ENCODE measurements at places on chromosomes 13 and 19.

DNA sequence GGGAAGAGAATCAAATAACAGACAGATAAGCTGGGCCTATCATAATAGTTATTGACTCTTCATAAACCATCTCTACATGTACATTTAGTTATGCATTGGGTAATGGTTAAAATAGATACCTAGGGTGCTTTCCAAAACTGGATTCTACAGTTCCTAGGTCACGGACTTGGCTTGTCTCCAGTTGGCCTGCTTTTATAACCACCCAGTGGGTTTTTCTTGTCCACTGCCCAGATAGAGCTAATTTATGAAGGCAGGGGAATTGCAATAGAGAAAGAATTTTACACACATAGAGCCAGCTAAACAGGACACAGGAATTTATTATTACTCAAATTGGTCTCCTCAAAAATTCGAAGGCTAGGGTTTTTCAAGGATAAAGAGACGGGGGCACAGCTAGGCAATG lies 97.3 kb downstream of the FAM216B start:
- no peaks in the 10 kb centered on the region for H3K36me3 ChIP-seq
- H3K27me3 ChIP-seq = no peaks in the 10 kb centered on the region
- H3K27ac ChIP-seq = no peak overlapping the region
- H3K4me3 ChIP-seq = no peak overlapping the region
- H3K4me1 ChIP-seq = no peaks in the 10 kb centered on the region
- DNase-seq = no peak

- DNase-seq = no peak
- H3K27me3 ChIP-seq = no peaks in the 10 kb centered on the region
- H3K36me3 ChIP-seq = no peaks in the 10 kb centered on the region
- no peak overlapping the region for H3K4me3 ChIP-seq
- H3K4me1 ChIP-seq = no peaks in the 10 kb centered on the region
Observed at GRCh38 chr13:60170414-60170813, 6.7 kb upstream of the DIAPH3 start.

GRCh38 chr13:99371956-99372355 lies 64.8 kb upstream of the GPR183 start:
- no peak for DNase-seq
- no peaks in the 10 kb centered on the region for H3K27me3 ChIP-seq
- no peak overlapping the region for H3K4me3 ChIP-seq
- H3K27ac ChIP-seq = no peak overlapping the region
- no peaks in the 10 kb centered on the region for H3K4me1 ChIP-seq

GRCh38 chr13:105220881-105221280 lies 1314.6 kb downstream of the EFNB2 start:
- no peak overlapping the region for H3K27ac ChIP-seq
- no peaks in the 10 kb centered on the region for H3K36me3 ChIP-seq
- H3K4me3 ChIP-seq = no peak overlapping the region
- DNase-seq = no peak
- H3K27me3 ChIP-seq = no peaks in the 10 kb centered on the region

DNA sequence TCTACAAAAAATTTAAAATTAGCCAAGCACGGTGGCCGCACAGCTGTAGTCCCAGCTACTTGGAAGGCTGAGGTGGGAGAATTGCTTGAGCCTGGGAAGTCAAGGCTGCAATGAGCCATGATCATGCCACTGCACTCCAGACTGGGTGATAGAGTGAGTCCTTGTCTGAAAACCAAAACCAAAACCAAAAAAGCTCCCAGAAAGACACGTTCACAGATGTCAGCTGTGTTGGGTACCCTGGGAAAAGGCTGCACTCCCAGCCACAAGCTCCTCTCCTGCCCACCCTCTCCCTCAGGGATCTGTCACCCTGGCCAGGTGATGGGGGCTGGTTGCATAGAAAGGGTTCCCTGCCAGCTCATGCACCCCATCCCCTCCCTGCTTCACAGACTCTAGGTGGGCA lies 53.3 kb downstream of the RNF6 start:
- H3K27ac ChIP-seq = no peak overlapping the region
- H3K36me3 ChIP-seq = no peaks in the 10 kb centered on the region
- no peak overlapping the region for H3K4me3 ChIP-seq
- no peaks in the 10 kb centered on the region for H3K27me3 ChIP-seq
- no peaks in the 10 kb centered on the region for H3K4me1 ChIP-seq

DNA sequence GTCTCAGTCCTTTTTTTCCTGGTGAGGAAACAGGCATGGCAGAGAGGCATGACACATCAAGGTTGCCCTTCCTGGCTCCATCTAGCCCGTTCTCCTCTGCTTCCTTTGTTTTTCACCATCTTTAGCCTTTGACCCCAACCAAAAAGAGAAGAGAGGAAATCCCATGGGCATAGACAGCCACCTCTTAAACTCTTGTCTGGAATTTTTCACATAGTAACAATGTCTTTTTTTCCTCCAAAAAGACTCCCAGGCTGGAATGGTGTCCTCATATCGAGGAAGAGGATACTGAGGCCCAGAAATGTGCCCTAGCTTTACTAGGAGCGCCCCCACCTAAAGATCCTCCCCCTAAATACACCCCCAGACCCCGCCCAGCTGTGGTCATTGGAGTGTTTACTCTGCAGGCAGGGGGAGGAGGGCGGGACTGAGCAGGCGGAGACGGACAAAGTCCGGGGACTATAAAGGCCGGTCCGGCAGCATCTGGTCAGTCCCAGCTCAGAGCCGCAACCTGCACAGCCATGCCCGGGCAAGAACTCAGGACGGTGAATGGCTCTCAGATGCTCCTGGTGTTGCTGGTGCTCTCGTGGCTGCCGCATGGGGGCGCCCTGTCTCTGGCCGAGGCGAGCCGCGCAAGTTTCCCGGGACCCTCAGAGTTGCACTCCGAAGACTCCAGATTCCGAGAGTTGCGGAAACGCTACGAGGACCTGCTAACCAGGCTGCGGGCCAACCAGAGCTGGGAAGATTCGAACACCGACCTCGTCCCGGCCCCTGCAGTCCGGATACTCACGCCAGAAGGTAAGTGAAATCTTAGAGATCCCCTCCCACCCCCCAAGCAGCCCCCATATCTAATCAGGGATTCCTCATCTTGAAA lies at the start of gene GDF15:
TSS of gene GDF15 (plus strand) at position 484 of the 868 bp plus-strand sequence. CDS start at position 516, 32 bp downstream.
- peak within 1 kb of the TSS; percentile 47 for H3K4me3 ChIP-seq
- no peaks in the 10 kb centered on the region for H3K36me3 ChIP-seq
- H3K4me1 ChIP-seq = peaks cover 43% of the 10 kb centered on the region
- H3K27ac ChIP-seq = peak within 1 kb of the TSS; percentile 84
- peak; percentile 96 for DNase-seq
- peaks cover 25% of the 10 kb centered on the region for H3K27me3 ChIP-seq

- no peak for DNase-seq
- no peaks in the 10 kb centered on the region for H3K36me3 ChIP-seq
- no peak overlapping the region for H3K4me3 ChIP-seq
- no peak overlapping the region for H3K27ac ChIP-seq
- no peaks in the 10 kb centered on the region for H3K27me3 ChIP-seq
Observed at GRCh38 chr13:51518827-51519226, 65.4 kb upstream of the WDFY2 start.

GRCh38 chr13:28094306-28094705 lies 6.1 kb downstream of the FLT3 start:
- no peak for DNase-seq
- H3K36me3 ChIP-seq = no peaks in the 10 kb centered on the region
- H3K27me3 ChIP-seq = peaks cover 18% of the 10 kb centered on the region

DNA sequence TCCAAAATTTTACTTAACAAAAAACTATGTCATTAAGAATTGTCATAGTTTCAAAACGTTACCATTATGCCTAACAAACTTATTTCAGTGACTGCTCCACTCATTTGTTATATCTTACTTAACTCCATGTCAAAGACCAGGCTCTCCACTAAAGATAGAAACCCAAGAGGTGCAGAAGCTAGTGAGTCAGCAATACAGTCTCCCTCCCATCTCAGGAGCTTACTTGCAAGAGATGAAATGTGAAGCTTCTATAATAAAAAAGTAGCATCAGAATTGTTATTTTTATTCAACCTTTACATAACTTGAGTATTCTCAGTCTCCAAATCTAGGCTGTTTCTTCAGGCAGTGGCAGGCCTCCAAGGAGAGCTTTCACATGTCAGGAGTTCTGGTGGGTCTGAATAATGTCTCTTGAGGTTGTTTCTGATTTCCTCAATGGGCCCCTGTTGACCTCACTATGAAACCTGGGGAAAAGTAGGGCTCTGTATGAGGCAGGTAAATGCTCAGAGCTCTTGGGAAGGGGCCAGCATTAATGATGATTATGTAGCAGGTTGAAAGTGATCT lies 242.0 kb downstream of the NDFIP2 start:
- no peaks in the 10 kb centered on the region for H3K36me3 ChIP-seq
- DNase-seq = peak; percentile 20
- peaks cover 18% of the 10 kb centered on the region for H3K4me1 ChIP-seq

DNA sequence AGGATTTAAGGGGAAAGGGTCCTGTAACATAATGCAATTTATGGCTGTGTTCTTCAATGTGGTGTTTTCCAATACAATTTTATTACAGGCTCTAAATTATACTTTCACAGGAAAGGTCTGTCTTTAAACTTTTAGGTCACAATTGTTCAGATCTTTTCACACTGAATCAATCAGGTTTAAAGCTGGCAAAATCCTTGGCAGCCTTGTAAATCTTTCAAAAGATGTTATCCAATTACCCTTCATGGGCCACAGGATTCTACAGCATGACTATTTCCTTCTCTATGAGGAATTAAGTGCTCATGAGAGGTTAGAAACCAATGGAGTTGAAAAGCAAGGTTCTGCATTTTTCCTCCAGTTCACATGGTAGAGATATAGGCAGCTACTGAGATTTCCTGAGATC lies 211.5 kb upstream of the MIR17HG start:
- no peak overlapping the region for H3K4me3 ChIP-seq
- H3K27ac ChIP-seq = no peak overlapping the region
- H3K36me3 ChIP-seq = no peaks in the 10 kb centered on the region

DNA sequence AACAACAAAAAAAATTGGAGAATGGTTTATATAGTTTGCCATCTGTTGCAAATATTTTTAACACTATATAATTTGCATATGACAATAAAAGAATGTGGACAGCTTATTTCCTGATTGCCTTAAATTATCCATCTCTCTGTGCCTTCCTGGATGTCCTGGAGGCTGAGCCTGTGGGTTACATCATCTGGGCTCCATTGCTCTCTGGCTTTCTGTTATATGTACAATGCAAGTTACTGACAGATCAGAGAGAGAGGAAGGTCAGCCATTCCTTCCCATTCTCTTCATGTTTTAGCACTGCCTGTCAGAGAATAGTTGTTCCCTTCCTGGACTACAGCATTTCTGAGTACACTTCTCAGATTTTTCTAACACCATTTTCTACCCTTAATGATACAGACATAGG lies 758.3 kb upstream of the PCDH20 start:
- no peaks in the 10 kb centered on the region for H3K27me3 ChIP-seq
- H3K4me1 ChIP-seq = no peaks in the 10 kb centered on the region
- H3K36me3 ChIP-seq = no peaks in the 10 kb centered on the region
- no peak for DNase-seq

DNA sequence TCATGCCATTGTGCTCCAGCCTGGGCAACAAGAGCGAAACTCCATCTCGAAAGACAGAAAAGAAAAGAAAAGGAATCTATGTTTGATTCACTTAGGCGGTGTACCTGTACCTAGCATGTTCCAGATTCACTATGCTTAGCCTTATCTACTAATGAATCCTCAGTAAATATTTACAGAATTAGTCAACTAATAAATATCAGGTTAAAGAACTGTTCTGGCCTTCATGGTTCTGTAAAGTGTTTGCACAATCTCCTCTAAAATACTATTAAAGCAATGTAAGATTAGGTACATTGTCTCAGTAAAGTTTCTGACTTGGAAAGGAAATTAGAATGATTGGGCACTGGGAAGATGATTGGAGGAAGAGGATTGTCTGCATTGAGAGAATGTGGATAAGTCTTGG lies 2770.4 kb downstream of the PCDH9 start:
- H3K27me3 ChIP-seq = no peaks in the 10 kb centered on the region
- H3K27ac ChIP-seq = no peak overlapping the region
- H3K4me3 ChIP-seq = no peak overlapping the region
- no peaks in the 10 kb centered on the region for H3K36me3 ChIP-seq
- no peaks in the 10 kb centered on the region for H3K4me1 ChIP-seq
- DNase-seq = no peak

DNA sequence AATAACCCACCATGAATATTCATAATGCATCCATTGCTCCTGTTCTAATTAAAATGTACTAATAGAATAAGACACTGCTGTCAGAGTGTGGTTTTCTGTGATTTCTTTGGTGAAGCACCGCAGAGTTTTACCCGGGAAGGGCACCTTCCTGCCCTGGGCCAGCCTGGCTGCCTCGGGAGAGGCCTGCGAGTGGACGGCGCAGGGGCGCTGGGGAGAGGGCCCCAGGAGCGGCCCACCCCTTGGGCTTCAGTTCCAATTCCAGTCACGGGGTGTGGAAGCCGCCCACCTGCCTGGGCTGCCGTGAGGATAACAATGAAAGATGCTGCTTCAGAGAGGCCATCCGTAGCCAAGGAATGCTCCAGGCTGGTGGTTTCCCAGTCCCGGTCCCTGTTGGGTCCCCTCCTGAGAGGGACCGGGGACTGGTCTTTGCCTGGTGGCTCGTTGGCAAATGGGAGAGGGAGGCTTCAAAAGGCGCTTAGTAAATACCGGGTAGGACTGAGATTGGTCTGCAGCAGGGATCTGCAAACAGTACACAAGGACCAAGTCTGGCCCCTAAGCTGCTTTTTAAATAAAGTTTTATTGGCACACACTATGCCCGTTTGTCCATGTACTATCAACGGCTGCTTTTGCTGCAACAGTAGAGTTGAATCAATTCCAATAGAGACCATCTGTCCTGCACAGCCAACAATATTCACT lies 18.0 kb downstream of the TCF3 start:
- H3K36me3 ChIP-seq = peaks cover 89% of the 10 kb centered on the region
- no peak for DNase-seq
- H3K4me1 ChIP-seq = no peaks in the 10 kb centered on the region

GRCh38 chr19:3669947-3670795 lies 30.1 kb downstream of the PIP5K1C start:
- DNase-seq = peak; percentile 31
- H3K27me3 ChIP-seq = no peaks in the 10 kb centered on the region
- H3K27ac ChIP-seq = peak overlapping the region; percentile 95
- H3K36me3 ChIP-seq = peaks cover 17% of the 10 kb centered on the region
- H3K4me1 ChIP-seq = peaks cover 87% of the 10 kb centered on the region
- peak overlapping the region; percentile 39 for H3K4me3 ChIP-seq

DNA sequence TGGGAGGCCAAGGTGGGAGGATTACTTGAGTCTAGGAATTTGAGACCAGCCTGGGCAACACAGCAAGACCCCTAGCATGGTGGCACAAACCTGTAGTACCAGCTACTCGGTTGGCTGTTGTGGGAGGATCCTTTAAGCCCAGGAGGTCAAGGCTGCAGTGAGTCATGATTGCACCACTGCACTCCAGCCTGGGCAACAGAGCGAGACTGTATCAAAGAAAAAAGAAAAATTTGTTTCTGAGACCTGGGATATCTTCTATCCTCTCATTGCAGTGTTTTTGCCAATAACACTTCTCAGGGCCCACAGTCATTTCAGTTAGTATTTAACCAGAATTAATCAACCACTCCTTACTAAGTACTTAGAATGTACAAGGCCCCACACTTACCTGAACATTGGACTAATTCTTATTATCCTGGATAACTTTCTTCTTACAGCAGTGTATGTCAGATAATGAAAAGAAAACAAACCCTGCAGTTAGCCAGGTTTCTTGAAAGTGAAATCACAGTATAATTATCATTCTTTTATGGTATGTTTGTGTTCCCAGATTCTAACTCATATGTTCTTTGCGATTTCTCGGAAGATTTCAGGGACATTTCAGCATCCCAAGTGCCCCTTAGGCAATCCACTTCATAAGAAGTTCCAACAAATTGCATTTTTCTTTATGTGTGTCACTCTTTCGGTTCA lies 75.6 kb upstream of the KLF5 start:
- no peaks in the 10 kb centered on the region for H3K4me1 ChIP-seq
- H3K27me3 ChIP-seq = no peaks in the 10 kb centered on the region
- H3K36me3 ChIP-seq = no peaks in the 10 kb centered on the region
- peak; percentile 34 for DNase-seq

Measured in stomach (tissue), 19 donors.